Stimulated activated CD4-positive, alpha-beta T cell treated with anti-CD3 and anti-CD28 coated beads, Interleukin-1b, Interleukin-23, amount 100 ng/mL, for 4 hours (primary cell): ENCODE measurements at places on chromosomes 1 and 21.
A peak's percentile ranks its signal among the peaks of the same experiment; 100 is the strongest.

- DNase-seq = no peak
These were observed 16.2 kb downstream of the PI4KB start for GRCh38 chr1:151311011-151311410.

DNA sequence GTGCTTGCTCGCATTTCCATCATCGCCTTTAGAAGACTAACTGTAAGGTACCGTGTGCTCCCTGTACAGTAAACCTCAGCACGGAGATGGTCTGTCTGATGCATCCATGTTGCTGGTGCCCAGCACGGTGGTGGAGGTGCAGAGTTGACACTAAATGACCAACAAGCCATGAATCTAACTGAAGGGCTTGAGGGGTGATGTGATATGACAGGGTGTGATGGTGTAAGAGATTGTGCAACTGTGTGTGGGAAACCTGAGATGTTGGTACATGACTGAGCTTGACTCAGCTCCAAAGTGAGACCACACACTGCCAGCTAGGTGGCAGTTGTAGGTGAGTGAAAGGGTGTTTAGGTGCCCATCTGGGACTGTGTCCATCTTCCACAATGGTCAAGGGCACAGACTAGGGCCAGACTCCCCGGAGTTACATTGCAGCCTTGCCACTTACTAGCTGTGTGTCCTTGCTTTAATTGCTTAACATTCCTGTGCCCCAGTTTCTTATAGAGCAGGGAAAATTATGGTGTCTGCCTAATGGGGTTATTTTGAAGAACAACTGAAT is 21.4 kb downstream of the SLC2A1 start:
- no peak for DNase-seq

DNA sequence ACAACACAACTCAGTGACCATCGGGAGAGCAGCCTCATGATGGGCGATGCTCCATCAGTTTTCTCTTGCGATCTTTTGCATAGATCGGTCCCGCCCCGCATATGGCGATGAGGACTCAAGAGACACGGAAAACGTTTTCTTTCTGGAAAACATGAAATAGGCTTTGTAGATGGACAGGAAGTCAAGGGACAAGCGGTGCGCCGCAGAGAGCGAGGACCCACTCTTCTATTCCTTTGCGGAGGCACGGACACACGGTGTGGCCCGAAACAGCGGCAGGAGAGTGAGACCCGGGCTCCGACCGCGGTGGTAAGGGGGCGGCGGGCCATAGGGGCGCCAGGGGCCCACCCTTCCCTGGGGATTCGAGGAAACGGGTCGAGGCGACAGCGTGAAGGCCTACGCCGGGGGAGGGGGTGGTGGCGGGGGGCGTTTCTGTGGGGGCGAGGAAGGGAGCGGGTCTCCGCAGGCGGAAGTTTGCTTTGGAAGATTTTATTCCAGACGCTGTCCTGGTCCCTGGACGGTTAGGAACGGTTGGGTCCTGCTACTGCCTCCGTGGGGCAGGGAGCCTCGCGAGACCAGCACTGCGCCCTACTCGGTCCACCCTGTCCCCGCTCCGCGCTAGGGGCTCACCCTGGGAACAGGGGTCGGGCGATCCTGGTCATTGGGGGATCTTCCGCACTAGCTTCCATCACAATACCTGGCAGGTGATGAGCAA is 796 bp upstream of the TDRKH start:
- no peak for DNase-seq

DNA sequence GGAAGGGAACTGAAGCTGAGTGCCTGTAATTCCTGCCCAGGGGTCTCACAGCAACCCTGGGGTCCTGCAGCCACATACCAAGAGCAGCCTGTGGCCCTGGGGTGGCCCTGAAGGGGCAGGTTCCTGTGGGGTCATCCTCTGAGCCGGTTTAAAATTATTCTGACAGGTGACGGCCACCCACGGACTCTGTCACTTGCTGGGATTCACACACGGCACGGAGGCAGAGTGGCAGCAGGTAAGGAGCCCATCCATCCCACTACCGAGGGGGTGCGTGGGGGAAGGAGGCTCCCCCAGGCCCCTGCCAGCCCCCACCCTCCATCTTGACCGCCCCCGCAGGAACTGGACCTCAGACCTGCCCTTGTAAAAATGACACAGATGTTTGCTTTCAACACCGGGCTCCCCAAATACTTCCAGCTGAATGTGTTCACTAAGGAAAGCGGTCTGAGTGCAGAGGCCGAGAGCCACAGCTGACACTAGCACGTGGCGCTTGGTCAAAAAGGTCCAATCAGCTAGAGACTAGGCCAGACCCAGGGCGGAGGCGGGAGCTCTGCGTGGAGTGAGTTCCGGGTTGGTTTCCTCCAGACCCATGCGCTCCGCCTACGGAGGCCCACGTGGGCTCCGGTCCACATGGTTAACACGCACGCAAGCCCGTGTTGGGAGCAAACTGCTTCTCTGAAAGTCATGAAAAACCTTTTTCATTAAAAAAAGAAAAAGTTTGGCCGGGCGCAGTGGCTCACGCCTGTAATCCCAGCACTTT is 10.0 kb downstream of the YBEY start:
- peak; percentile 41 for DNase-seq

DNA sequence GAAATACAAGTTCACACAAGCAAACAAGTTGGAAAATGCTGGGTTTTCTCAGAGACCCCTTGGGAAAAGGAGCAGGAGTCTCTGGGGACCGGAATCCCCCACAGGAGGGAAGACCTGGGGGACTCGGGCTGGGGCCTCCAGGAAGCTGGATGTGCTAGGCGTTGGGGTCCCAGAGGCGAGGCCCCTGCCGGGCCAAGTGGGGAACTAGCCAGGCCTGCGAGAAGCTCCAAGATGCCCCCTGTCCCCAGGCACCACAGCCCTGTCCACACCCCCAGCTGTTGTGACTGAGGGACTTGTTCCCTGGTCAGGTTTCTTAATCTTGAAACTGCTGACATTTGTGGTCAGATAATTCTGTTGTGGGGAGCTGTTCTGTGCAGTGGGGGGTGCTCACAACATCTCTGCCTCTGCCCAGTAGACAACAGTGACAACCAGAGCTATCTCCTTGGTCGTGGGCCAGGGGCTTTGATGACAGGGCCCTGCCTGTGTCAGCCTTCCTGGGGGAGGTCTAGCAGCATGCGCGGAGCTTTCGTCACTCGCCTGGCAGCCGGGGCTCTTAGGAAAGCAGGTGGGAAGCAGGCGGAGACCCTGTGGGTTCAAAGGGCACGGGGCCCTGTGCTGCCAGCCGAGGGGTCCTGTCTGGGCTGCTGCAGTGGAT is 126.4 kb upstream of the ARHGEF16 start:
- no peak for DNase-seq

DNA sequence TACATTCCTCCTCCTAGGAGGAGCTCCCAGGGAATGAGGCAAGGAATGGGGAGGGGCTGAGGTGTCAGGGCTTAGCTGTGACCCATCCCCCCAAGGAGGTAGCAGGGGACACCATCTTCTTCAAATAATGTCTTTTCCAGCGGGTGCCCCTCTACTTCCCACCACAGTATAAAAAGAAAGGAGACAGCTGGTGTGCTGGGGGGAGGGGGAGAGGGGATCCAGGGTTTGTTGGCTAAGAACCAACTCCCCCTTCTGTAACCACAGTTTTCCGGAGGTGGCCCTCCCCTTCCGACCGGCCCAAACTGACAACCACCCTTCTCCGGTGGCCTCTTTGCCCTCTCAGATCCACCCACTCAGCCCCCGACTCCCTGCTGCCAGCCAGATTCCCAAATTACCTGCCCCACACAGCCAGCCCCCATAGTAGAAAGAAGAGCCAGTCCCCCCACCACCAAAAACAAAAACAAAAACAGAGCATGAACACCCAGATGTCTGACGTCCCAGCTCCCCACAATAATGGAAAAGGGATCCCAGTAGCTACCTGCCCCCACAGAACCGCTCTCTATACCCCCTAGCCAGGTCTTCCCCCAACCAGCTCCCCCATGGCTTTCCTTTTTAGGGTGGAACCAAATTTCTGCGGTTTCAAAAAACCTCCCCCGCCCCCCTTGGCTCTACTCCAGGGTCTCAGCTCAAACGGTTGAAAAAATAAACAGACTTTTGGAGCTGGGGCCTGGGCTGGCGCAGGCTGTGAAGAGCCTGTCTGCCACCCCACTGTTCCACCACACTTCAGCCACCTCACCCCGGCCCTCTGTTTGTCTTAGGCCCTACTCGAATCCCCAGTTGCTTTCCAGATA is 2.1 kb downstream of the ARHGEF2 start:
- peak; percentile 43 for DNase-seq

- no peak for DNase-seq
These were observed 92.1 kb downstream of the SPSB1 start for GRCh38 chr1:9384751-9385245.

DNA sequence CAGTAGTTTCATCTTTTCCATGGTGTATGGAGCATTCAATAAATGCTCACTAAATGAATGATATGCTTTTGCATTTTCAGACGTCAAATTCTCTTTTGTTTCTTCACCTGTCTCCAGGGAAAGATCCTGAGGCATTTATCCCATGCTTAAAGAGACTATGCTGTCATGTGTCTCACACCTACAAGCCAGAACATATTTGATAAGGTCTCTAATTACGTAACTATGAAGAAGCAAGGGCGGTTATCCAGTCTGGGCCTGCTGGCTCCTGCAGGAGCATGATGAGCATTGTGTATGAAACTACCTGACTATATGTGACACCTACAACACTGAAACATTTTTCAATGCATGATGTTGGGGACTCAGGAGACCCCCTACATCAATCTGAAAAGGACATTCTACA is 51.8 kb downstream of the FBXO42 start:
- no peak for DNase-seq

- no peak for DNase-seq
These were observed 21.0 kb upstream of the POU2F1 start for GRCh38 chr1:167199656-167200055.
